Cortex of kidney (tissue), 1 donor: ENCODE measurements at places on chromosomes 6 and 20.

GRCh38 chr6:63813566-63814120 is 178.0 kb downstream of the PHF3 start:
- DNase-seq: no peak

GRCh38 chr6:69584913-69585729 is 211.7 kb downstream of the LMBRD1 start:
- no peak for DNase-seq

DNA sequence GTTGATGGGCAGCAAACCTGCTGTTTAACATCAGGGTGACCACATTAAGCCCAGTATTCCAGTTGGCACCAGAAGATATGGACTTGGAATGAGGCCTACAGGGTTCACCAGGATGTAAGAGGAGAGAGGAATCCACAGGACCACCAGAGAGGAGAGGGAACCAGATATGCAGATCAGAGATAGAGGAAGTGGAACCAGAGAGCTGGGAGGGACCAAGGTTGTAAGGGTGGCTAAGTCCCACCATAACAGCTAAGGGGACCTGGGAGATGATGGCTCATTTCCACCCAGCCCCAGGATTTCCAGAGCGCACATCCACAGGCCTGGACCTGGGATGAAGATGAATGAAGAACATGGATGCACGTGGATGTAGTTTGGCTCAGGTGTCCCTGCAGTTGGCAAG is 11.1 kb downstream of the BTN2A1 start:
- no peak for DNase-seq

DNA sequence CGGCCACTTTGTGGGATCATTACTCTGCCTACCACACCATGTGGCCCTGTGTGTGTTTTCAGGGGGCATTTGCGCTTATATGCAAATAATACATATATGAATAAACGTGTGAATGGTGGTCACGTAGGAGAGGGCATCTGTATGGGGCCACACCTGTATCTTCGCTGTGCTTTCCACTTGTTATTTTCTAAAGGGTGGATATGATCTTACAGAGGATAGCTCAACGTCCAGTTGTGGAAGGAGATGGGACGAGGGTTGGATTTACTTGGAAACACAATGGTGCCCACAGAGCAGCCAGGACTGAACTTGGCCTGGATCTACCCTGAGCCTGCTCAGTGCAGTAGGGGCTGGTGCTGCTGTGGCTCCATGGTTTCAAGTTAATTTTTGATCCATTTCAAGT is 93.3 kb downstream of the YTHDF1 start:
- no peak for DNase-seq

DNA sequence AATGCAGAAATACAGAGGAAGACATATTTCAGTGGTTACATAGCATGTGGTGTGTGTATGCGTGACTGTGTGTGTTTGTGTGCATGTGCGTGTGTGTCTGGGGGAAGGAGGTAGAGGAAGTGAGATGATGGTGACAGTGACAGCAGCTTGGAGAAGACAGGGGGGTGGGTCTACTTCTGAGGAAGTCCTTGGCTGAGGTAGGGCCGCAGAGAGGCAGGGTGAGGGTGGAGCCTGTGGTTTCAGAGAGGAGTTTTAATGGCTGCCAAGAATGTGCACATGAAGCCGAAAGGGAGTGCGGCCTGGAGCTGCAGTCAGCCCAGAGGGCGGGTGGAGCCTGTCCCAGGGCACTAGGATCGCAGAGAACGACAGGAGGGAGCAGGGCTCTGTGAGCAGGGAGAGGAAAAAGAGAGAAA is 22.7 kb upstream of the RNF24 start:
- DNase-seq: no peak

- DNase-seq: no peak
Measured at GRCh38 chr20:53190225-53190624, 218.1 kb downstream of the TSHZ2 start.

- no peak for DNase-seq
Measured at GRCh38 chr6:26071135-26071534, 16.1 kb upstream of the HFE start.

GRCh38 chr20:2206957-2207769 is 88.6 kb upstream of the TGM3 start:
- DNase-seq: no peak

- DNase-seq: no peak
Measured at GRCh38 chr6:161238081-161238480, 35.8 kb downstream of the AGPAT4 start.

DNA sequence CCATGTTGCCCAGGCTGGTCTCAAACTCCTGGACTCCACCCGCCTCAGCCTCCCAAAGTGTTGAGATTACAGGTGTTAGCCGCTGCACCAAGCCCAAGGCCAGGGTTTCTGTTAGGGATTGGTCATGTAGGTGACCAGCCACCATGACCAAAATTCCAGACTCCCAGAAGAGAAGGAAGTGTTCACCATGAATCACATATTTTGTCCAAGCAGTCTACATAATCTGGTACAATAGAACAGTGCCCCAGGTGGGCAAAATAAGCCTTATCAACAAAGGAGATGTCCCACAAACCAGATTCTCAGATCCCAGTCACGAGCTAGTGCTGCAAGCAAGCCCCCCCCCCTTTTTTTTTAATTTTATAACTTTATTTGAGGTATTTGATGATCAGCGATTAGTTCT is 20.0 kb downstream of the ZNF341 start:
- no peak for DNase-seq

GRCh38 chr6:43990275-43990626 is 137.0 kb downstream of the MRPL14 start:
- DNase-seq: no peak

- DNase-seq: no peak
Measured at GRCh38 chr6:6746970-6747338, 158.4 kb downstream of the LY86 start.

DNA sequence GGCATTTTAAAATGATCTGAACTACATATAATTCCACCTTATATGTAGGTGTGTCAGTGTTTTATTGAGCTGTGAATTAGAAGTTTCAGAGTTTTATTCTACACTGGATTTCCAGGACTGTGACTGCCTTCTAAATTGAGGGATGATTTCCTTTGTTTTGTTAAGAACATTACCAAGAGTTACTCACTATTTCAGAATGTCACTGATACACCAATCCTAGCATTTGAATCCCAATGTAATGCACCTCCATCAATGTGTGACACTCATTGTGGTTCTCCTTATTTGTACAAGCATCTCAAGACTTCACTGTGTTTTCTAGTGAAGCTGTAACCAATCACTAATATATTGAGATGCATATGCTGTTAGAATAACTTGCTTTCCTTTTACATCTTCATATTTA is 86.8 kb downstream of the PLCB1 start:
- DNase-seq: no peak

DNA sequence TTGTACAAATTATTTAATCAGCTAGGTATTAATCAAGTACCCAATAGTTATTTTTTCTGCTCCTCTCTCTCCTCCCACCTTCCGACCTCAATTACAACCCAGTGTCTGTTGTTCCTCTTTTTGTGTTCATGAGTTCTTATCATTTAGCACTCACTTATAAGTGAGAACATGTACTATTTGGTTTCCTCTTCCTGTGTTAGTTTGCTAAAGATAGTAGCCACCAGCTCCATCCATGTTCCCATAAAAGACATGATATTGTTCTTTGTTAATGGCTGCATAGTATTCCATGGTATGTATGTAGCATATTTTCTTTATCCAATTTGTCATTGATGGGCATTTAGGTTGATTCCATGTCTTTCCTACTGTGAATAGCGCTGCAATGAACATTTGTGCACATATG is 652.8 kb upstream of the CITED2 start:
- DNase-seq: no peak

DNA sequence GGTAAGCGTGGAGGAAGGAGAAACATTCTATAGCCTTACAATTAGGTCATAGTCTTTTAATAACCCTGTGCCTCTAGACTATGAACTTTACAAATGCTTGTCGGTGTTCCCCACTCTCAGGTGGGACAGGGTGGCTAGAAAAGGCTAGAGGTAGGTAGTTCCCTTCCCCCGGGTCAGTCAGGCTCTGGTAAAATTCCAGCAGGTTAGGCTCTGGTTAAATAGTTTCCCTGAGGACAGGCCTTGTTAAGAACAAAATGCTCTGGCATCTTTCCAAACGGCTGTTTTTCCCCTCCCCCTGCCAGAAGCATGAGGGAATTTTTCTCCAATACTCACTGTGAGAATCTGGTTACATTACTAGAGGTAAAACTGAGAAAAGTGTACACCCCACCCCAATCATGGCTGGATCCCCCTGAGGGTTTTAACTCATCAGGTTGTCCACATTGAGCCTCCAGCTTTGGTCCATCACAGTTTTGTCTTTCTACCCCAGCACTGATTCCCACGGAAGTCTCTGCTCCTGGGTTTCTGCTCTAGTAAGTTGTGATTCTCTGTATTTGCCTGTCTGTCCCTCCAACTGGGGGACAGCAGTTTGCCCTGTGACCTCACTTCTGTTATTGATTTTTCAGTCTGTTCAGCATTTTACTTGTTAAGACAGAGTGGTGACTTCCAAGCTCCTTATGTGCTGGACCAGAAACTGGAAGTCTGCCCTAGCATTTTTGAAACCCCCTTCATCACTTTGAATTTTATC is 84.7 kb upstream of the ADGRF1 start:
- no peak for DNase-seq

GRCh38 chr20:42639140-42639539 is 550.6 kb downstream of the PTPRT start:
- no peak for DNase-seq

DNA sequence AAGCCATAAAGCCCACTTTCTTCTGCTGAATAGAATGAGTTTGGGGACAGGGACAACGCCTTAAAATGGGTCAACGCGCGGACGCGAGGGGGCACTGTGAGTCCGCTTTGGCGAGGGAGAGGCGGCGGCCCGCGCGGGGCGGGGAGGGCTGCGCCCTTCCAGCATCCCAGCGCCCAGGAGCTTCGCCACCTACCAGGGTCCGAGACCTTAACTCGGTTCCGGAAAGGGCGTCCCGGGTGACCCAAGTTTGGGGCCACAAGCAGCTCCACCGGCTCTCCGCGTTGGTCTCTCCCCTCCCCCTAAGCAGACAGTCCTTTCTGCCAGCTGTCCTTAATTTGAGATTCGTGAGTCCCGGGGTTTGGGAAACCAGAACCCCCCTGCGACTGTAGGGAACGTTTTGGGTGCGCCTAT is 1.8 kb upstream of the SAMD5 start:
- DNase-seq: no peak

DNA sequence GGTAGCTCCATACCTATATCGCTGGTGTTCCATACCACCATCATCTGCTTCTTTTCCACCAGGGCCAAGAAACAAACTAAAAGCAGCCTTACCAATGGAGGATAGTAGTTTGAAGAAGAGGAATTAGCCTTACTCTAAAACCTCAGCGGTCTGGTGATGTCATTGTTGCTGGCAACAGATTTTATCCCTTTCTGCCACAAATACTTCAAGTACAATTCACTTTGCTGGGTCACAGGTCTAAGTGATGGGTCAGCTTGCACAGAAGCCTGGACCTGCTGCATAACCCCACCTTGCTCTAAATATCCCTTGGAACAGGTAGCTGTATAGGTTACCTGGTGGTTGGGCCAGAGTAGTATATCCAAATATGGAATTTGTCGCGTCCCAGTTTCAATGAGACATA is 53.2 kb upstream of the THEMIS start:
- DNase-seq: no peak

- no peak for DNase-seq
Measured at GRCh38 chr6:149364557-149364956, 35.5 kb upstream of the SUMO4 start.

DNA sequence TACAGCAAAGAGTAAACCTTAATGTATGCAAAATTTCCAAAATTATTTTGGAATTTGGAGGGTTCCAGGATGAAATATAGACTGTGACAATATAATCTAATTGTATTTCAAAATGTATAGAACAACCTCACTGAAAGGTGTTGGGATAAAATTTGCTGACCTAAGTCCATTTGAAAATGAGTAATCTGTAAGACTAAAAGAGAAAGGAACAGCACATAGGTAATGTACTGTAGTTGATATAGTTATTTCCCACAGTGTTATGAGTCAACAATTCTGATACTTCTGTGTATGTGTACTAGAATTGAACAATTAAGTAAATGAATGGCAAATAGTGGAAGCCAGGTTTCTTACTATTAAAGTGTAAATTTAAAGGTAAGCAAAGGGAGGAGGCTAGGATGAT is 23.8 kb upstream of the ELOVL4 start:
- DNase-seq: no peak

GRCh38 chr6:167054987-167055386 is 55.8 kb downstream of the CEP43 start:
- DNase-seq: no peak

DNA sequence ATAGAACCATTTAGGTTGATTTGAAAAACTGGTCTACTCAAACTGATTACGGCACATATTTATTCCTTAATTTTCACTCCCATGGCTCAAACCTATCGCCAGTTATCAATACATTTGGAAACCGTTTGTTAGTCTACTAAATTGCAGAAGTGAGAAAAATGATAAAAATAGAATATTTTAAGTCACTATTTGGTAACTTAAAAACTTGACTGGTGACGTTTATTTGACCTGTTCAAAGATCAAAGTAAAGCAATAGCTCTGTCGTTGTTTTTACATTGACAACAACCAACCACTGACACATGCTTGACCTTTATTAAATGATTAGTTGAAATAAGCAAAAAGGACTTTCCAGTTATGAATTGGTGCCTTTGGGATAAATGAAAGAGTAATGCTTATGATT is 402.9 kb upstream of the MAP3K7 start:
- DNase-seq: no peak

DNA sequence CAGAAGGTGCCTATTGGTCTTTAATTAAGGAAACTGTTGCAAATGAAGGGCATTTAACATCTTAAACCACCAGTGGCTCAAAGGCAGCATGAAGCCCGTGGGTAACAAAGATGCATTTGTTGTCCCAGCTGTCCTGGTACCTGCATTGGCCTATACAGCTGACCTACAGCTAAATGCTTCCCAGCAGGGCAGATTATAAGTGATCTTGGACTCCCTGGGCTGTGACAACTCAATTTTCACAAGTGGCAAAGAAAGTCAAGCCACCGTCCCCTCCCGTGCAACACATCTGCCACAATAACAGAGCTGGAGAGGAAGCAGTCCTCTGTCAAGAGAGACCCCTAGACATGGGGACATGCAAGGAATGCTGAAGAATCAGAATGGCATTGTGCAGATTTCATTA is 31.5 kb upstream of the EDN3 start:
- DNase-seq: no peak

DNA sequence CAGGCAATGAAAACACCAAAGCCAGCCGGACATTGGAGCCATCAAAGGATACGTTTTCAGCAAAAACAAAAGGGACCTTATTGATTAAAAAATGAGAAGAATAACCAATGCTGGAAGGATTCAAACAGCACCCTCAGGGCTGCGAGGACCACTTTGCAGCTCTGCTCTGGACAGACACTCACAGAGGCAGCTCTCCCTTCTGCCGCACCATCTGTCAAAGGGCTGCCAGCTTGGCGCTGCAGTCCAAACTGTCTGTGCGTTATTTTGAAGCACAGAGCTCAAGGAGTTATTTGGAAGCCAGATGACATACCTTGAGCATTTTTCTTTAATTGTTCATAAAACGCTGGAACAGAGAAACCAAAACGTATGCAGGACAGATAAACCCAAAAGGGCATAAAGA is 85.2 kb downstream of the KIF16B start:
- no peak for DNase-seq
